ENCODE measurements at places on chromosomes 6 and 20. TPM values are rescaled to one million over a fixed set of nuclear protein-coding genes. Genes with fewer than 3 reads are reported as not detected.

GRCh38 chr6:156839591-156840001 lies 62.4 kb downstream of the ARID1B start:
- no peak for DNase-seq

DNA sequence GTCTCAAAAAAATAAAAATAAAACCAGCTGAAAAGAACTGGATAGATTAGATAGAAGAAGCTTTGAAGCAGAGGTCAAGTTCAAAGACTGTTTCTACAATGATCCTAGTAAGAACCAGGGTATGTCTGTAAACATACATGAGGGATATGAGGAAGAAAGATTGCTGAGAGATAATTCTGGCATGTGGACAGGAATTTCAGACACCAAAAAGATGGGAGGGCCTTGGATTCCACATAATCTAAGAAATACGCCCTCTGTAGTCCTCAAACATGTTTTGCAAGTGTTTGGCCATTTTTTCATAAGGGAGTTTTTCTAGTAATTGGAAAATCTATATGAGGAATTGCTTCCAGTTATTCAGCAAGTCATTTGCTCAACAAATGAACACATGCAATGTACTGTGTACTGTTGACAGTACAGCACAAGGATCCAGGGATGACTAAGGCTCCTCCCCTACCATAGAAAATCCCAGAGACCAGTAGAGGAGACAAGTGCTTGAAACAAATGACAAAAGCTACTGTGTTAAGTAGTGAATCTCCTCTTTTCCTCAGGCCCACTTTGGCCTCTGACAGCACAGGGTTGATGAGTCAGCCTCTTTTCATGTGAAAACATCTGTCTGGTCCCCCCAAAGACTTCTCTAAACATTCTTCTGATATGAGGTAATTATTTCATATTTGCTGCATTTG lies 795.9 kb downstream of the MAFB start:
- no peak for DNase-seq

GRCh38 chr6:105099371-105099770 lies 80.4 kb downstream of the POPDC3 start:
- no peak for DNase-seq

- no peak for DNase-seq
Measured at GRCh38 chr6:154314084-154314483, 42.5 kb downstream of the IPCEF1 start.

The PDE10A gene
- 3.5 TPM for total RNA-seq

DNA sequence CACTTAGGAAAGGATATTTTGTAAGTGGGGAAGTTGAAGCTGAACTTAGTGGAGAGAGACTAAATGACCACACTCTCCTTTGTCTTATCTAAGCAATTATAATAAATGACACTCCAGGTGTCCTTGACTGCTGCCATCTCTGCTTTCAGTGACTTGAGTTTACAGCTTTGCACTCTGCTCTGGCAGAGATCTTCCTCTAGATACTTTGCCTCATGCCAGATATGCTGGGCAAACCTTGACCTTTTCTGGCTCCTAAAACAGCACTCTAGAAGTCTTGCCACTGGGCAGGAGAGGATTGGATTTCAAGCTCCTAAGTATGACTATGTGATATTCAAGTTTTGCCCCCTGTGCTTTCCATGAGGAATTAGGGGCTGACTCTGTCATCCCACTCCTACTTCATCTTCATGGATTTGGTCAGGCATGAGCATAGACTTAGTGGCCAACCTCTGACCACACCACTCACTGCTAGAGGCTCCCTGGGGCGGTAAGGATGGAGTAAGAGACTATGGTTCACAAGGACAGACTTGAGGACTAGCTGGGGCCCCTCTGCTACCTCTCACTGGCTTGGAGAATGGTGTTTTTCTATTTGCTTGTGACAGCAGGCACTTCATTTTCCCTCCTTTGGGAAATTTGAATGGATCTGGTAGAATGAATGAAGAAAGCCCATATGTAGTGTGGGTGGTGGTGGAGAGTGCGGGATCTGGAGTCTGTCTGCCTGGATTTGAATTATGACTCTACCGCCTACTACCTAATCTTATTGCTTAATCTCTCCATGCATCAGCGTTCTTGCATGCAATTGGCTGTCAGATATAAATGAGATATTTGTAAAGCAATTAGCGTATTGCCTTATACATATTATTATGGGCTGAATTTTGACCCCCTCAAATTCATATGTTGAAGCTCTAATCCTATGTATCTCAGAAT lies 191.4 kb downstream of the REV3L start:
- no peak for DNase-seq

The COL12A1 gene
- 539 TPM for total RNA-seq

- DNase-seq, result no peak
Measured at GRCh38 chr20:50708845-50709635, 17.7 kb upstream of the RIPOR3 start.

The TBX18 gene
- total RNA-seq, result 50.2 TPM

DNA sequence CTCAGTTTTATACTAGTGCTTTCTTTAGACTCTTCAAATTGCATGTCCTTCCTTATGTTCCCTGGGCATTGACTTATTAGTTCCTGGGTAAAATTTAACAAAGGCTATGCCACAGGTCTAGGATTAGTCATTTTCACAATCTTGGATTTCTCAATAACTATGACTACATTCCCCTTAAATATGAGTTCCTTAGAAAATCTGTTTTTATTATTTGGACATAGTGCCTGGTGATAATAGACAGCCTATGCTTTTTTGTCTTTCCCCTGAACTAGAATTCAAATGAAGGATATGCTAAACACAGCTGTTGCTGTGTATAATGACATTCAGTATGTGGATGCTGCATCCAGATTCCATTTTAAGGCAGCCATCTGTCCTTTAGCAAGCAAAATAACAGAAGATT lies 1252.8 kb upstream of the GJE1 start:
- DNase-seq, result no peak

GRCh38 chr20:57562541-57563465 lies 1.9 kb downstream of the PCK1 start:
- no peak for DNase-seq

The DNMT3B gene
- total RNA-seq, result 1.4 TPM

DNA sequence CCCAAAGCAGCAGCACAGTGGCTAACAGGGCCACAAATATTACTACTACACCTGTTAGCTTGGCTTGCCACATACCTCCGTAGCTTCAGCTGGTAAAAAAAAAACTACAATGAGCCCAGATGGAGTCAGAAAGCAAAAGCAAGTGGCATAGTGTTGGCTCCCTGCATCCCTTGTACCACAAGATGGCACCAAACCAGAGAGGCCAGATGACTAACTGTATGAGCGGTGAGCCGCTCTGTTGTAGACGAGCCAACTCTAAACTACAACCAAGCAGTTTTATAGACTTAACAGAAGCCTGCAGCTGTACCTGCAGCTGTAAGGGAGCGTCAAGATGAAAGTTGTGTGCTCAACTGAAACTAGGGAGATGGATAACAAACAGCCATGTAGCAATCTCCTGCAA lies 84.5 kb upstream of the MCHR2 start:
- no peak for DNase-seq

GRCh38 chr6:152720974-152721373 lies 23.3 kb downstream of the MYCT1 start:
- DNase-seq, result no peak

GRCh38 chr6:165268987-165269386 lies 40.4 kb downstream of the C6orf118 start:
- DNase-seq, result no peak

- no peak for DNase-seq
Measured at GRCh38 chr20:61600016-61600415, 348.0 kb downstream of the CDH4 start.

- DNase-seq, result no peak
Measured at GRCh38 chr6:122416825-122417224, 17.4 kb downstream of the HSF2 start.

The C2 gene
- total RNA-seq, result 4.6 TPM

- DNase-seq, result no peak
Measured at GRCh38 chr6:149041953-149042352, 275.6 kb upstream of the TAB2 start.

- DNase-seq, result no peak
Measured at GRCh38 chr6:111502154-111502553, 19.1 kb upstream of the REV3L start.

DNA sequence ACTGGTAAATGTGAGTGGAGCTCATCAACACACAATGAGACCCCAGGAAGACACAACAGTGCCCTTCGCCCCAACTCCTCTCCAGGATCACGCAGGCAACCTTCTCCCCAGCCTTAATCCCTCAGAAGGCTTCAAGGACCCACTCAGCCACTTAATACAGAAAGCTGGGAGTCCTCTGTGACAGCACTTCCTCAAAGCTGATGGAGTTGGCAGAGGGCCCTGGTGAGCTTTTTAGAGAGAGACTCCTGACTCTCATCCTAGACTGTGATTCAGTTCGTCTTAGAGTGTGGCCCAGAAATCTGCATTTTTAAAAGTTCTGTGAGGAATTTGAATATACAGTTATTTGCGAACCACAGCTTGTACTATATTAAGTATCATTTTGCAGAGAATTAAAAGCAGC lies 187.7 kb downstream of the UST start:
- no peak for DNase-seq

The LY6G6C gene
- total RNA-seq, result not detected

The SLC24A3 gene
- total RNA-seq, result 4.0 TPM

GRCh38 chr6:161924516-161925116 lies 650.8 kb upstream of the AGPAT4 start:
- DNase-seq, result no peak

The PACRG gene
- total RNA-seq, result 10.4 TPM

DNA sequence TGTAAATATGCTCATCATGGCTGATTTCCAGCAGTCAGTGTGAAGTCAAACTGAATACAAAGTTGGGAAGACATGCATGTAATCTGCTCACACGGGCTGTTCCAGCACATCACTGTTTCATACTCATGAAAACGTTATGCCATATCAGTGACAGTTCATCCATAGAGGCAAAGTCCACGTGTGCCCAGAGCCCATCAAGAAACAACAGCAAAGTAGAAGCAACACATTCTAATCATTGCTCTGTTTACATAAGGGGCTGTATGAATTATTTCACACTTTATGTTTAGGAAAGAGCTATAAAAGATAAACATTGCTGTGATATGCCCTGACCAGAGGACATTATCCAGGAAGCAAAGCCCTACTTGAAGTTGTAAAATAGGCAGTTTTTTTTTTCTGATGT lies 157.0 kb upstream of the ENPP5 start:
- no peak for DNase-seq

The PRDM13 gene
- total RNA-seq, result not detected

- no peak for DNase-seq
Measured at GRCh38 chr6:11085758-11086435, 7.7 kb upstream of the SMIM13 start.

GRCh38 chr20:1764136-1765033 lies 106.8 kb upstream of the SIRPG start:
- peak; percentile 65 for DNase-seq

The MICA gene
- total RNA-seq, result 15.9 TPM

The RIMS1 gene
- total RNA-seq, result 3.3 TPM

The RNF5 gene
- total RNA-seq, result 117 TPM

GRCh38 chr6:150156460-150156859 lies 13.6 kb downstream of the PPP1R14C start:
- no peak for DNase-seq

GRCh38 chr6:79671600-79672266 lies 40.6 kb downstream of the SH3BGRL2 start:
- no peak for DNase-seq

DNA sequence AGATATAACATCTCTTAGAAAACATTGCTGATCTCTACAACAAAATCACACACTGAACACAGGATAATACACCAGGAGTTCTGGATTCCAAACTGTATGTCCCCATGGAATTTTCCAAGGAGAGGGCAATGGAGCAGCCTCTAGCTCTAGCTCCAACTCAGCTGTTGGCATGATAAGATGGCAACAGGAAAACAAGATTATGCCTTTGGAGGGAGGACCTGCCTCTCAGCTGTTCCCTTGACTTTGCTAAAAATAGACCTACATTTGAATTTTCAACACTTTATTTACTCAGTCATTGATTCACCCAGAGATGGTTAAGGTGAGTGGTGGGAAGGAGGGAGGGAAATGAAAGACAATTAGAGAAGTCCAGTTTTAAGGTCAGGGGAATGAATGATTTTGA lies 246.7 kb downstream of the ALDH8A1 start:
- DNase-seq, result no peak

- DNase-seq, result no peak
Measured at GRCh38 chr6:116335612-116336215, 35.0 kb upstream of the DSE start.

DNA sequence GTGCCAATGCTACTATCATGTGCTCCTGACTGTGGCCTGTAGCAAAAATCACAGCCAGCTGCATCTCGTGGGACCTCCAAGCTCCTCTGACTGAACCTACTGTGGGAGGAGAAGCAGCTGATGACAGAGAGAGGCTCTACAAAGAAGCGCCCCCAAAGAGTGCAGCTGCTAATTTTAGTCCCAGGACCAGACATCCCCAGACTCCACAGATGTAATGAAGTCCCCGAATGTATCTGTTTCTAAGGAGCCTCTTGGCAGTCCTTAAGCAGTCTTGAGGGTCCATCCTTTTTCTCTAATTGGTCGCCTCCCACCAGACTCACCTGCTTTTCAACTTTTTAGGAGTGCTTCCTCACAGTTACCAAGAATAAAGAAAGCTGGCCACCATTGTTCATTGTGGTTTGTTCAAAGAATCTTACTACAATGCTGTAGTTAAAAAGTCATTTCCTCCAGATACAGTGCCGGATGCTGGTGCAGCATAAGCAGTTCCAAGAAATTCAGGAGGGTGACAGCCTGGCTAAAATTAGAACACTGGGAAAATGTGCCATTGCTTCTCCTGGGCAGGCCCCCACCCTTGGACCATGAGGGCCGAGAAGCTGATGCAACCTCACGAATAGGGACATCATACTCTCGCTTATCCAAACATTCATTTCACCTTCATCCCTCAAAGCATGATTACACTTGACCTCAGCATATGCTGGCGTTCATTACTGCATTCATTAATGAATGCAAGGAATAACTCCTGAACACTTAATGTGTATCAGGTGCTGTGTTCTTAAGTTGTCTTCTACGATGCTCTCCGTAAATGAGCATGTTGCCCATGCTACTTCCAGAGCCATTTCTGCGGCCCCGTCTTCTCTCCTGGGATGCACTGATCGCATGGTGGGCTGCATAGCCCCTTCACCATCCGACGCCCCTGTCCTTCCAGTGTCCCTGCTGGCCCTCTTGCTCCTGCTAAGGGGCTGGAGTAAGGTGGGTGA lies 66.4 kb downstream of the LY86 start:
- no peak for DNase-seq

The LAMA2 gene
- total RNA-seq, result 203 TPM

- DNase-seq, result no peak
Measured at GRCh38 chr6:151232899-151233298, 6.9 kb upstream of the AKAP12 start.

The CRISP3 gene
- total RNA-seq, result not detected

DNA sequence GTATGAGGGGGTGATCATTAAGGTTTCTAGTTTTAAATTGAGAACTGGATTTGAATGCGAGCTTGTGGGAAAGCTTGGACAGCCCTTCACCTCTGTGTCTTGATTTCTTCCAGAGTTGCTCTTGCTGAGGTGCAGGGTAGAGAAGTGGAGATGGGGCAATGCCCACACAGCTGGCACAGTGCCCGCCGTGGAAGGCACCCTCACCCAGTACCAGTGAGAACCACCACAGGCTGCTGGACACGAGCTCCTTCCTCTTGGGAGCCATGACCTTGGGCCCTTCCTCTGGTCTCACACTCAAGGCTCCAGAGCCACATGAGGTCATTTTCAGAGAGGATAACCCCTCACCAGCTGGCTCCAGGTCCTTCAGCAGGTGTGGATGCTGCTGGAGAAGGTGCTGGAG lies 67.3 kb downstream of the DACT2 start:
- DNase-seq, result no peak
